ENCODE measurements at places on chromosomes 3 and 15.

DNA sequence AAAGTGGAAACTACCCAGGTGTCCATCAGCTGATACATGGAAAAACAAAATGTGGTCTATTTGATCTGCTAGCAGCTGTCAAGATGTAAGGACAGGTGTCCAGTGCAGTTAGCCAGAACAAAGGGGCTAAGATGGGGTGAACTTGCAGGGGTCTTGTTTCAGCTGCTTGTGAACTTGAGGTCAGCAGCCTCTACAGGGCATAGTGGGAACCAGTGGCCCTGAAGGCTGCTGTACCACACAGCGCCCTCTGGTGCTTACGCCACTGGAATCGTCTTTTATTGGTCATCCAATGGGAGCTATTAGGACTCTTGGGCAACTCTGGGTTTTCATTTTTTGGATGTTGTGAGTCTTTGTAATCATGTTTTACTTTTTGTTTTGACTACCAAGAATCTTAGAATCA lies 62.2 kb upstream of the CTSH start:
- DNase-seq, result no peak

GRCh38 chr3:194397757-194398312 lies 1.2 kb downstream of the GP5 start:
- no peak for DNase-seq

DNA sequence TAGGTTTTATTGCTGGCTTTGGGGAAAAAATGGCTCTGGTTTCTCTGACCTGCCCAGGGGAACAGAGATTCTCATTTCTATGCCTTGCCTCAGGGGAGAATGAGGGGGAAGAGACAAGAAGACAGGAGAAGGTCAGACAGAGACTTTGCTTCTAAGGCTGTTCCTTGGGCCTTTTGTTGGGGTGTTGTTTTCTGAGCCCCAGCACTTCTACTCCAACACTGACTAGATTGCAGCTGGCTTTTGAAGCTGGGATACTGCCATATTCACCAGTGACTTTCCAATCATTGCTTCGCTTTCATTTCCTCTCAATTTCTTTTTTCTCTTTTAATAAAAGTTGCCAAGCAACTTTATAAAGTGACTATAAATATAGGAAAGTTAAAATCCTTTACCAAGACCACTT lies 143.2 kb upstream of the ARHGEF26 start:
- DNase-seq, result no peak

GRCh38 chr3:46705751-46706552 lies 4.8 kb downstream of the TMIE start:
- DNase-seq, result no peak

- DNase-seq, result no peak
These were observed 162.8 kb downstream of the SMAD6 start for GRCh38 chr15:66864871-66865281.
